Vagina (tissue), 2 donors: ENCODE measurements at places on chromosomes 16 and 17. TPM values are rescaled to one million over a fixed set of nuclear protein-coding genes. Genes with fewer than 3 reads are reported as not detected.

Gene PIPOX
- 1.7 TPM for total RNA-seq

Gene LLGL2
- total RNA-seq, result 44.9 TPM

Gene DYNLRB2
- not detected for total RNA-seq

Gene ITGAD
- not detected for total RNA-seq

- H3K27ac ChIP-seq, result no peak overlapping the region
- no peaks in the 10 kb centered on the region for H3K27me3 ChIP-seq
- no peaks in the 10 kb centered on the region for H3K4me1 ChIP-seq
Observed at GRCh38 chr16:24624102-24624501, 84.7 kb downstream of the RBBP6 start.

DNA sequence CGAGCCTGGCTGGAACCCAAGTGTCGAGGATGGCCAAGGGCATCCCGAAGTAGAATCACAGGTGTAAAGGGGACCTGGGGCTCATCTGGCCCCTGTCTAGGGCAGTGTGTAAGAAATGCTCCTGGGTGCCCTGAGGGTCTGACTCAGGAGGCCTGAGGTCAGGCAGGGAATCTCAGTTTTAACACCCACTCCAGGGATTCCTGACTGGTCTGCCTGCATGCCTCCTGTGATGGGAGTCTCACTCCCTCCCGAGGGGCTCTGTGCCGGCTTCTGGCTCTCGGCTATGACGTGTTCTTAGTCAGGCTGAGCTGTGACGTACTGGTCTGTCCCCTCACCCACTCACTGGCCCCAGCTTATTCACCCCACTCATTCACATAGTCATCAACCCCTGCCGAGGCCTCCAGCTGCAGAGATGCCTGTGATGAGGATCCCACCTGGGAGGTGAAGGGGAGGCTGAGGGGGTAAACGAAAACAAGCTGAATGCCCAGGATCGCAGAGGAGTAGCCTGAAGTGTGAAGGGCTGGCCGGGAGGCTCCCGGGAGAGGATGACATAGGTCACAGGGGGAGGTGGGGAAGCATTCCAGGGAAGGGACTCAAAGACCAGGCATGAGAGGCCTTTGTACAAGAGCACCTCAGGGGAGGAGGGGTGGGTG is 23.8 kb downstream of the FAM83G start:
- H3K4me3 ChIP-seq, result no peak overlapping the region
- H3K27me3 ChIP-seq, result no peaks in the 10 kb centered on the region
- H3K4me1 ChIP-seq, result peaks cover 24% of the 10 kb centered on the region

DNA sequence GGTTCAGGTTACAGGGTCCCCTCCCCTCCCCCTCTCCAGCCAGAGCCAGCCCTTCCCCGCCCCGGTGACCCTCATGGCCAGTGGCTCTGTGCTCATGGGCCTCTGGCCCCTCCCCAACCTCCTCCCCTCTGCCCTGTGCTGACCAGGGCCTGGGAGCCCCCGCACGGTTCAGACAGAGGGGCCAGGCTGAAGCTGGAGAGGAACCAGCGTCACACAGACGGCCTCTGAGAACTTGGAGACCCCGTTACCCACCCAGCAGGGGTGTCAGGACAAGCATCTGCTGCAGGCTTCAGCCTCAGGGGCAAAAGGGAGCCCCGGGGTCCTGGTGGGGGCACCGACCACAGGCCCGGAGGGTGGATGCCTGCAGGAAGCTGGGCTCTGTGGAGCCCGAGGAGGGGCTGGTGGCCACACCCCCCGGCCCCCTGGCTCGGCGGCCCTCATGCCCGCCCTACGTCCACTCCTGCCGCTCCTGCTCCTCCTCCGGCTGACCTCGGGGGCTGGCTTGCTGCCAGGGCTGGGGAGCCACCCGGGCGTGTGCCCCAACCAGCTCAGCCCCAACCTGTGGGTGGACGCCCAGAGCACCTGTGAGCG is at the start of gene WFIKKN1:
Gene WFIKKN1 (plus strand): TSS at position 171 of the 591 bp plus-strand sequence. CDS start 269 bp downstream, at position 440.
- no peak within 1 kb of the TSS for H3K4me3 ChIP-seq
- peaks cover 55% of the 10 kb centered on the region for H3K4me1 ChIP-seq
- DNase-seq, result no peak

- peaks cover 5% of the 10 kb centered on the region for H3K4me1 ChIP-seq
- DNase-seq, result no peak
- H3K27ac ChIP-seq, result no peak overlapping the region
- H3K36me3 ChIP-seq, result no peaks in the 10 kb centered on the region
- H3K27me3 ChIP-seq, result no peaks in the 10 kb centered on the region
Observed at GRCh38 chr17:62900096-62900495, 65.9 kb upstream of the TANC2 start.
